ENCODE measurements at places on chromosomes 4 and X.

GRCh38 chr4:57113870-57114269, 3.7 kb upstream of the IGFBP7 start:
- no peak for DNase-seq

DNA sequence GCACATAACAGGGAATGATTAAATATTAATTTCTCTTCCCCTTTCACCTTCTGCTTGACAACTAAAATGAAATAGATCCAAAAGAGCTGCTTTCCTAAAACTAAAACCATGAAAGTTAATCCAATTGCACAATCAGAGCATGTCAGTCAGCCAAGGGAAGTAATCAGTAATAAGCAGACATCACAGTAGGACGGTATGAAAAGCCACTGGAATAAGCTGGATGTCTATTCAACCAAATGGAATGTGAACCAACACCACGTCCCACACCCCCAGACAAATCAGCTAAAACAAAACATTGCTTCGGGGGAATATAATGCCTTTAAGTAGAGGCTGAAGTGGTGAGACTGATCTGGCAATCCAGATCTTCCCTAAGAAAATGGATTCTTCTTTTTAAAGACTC, 859.4 kb upstream of the FTHL17 start:
- no peak for DNase-seq

GRCh38 chr4:141971869-141972268, 335.5 kb downstream of the IL15 start:
- no peak for DNase-seq

DNA sequence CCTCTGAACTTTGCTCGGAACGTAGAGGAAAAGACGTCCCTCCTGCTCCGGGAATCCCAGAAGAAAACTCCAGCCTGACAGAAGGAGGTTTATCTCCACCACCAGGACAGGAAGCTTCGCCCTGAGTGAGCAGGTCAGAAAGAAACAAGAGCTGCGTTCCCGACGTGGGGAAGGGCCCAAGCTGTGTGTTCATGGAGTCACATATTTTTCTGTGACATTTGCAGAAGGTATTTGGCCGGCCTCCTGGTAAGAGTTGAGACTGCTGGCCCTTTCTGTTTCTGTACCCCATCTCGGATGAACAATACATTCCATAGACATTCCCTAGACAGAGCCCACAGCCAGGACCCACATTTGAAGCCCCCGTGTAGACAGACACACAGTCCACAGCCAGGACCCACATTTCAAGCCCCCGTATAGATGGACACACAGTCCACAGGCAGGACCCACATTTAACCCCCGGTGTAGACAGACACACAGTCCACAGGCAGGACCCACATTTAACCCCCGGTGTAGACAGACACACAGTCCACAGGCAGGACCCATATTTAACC, 230.8 kb downstream of the SHOX start:
- no peak for DNase-seq

GRCh38 chrX:124910611-124911010, 409.1 kb upstream of the TEX13C start:
- DNase-seq, result no peak

DNA sequence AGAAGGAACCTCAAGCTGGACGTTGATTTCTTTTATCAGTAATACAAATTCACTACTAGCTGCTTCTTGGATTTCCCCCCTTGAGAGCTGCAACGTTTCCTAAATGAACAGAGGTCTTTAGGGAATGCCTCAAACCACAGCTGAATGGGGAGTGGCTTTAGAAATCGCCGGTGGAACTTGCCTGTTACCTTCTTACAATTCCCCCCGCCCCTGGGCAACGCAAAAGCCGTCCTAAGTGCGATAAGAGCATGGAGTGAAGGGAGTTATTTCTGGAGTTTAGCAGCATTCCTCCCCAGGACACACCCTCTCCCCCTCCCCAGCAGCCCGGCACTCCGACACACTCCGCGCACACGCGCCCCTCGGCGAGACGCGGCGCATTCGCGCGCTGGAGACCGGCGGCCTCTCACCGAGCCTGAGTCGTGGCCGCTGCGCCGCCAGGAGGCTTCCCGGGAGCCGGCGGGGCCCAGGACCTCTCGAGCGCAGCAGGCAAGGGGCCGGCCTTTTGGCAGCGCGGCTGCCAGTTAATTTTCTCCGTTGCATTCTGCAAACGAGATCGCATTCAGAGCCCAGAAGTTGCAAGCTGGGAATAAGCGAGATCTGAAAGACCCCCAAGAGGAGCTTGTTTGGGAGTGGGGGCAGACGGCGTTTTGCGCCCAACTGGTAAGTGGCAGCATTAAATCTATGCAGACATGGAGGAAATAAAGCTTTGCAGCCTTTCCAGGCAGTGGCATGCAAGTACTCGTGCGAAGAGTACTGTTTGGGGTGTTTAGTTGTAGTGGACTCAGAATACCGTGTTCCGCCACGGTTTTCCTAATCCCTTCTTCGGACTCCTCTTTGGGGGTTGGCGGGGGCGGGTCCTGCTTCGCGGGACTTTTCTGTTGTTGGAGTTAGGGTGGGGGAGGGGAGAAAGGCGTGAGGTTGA, 134.7 kb downstream of the PALLD start:
- DNase-seq, result no peak

GRCh38 chr4:118983831-118984230, 95.2 kb downstream of the SYNPO2 start:
- no peak for DNase-seq

GRCh38 chr4:25439918-25440477, 62.9 kb downstream of the ANAPC4 start:
- DNase-seq, result peak; percentile 52

GRCh38 chr4:101114936-101115372, 232.4 kb downstream of the PPP3CA start:
- DNase-seq, result no peak

- no peak for DNase-seq
Measured at GRCh38 chrX:124333862-124334261, 1.4 kb downstream of the TEX13D start.

DNA sequence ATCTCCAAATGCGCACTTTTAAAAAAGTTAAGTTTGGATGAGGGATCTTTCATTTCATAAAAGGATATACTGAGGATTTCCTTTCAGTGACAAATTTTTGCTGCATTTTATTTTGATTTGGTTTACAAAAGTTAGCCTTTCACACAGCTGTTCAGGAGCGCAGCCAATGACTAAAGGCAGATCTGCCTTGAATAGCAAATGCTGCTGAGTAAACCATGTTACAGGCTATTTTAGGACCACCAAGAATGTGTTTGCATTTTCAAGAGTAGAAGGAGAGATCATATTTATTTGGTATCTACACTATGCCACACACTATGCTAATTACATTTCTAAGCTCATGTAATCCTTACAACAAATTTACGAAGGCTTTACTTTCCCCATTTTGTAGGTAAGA, 92.1 kb downstream of the MAMLD1 start:
- no peak for DNase-seq

DNA sequence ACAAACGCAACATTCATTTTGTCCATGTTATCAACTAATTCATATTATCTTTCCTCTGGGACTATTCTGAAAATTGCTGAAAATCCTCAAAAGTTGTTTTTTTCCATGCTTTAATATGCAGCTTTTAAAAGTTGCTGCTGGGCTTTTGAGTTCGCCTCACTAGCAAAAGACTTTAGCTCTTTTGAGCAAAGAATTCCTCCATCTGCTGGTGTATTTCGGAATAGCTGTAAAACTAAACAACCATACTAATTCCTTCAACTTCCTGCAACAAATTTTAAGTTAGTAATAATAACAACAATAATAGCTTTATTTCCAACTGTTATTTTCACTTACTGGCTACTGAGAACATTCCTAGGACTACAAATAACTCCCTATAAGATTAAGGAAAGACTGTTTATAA, 124.5 kb upstream of the PLAC1 start:
- no peak for DNase-seq

- peak; percentile 43 for DNase-seq
Measured at GRCh38 chrX:150692831-150693724, at the start of gene MTMR1. MTMR1 (plus strand) TSS chrX:150693396; CDS start chrX:150693531, 135 bp downstream.

DNA sequence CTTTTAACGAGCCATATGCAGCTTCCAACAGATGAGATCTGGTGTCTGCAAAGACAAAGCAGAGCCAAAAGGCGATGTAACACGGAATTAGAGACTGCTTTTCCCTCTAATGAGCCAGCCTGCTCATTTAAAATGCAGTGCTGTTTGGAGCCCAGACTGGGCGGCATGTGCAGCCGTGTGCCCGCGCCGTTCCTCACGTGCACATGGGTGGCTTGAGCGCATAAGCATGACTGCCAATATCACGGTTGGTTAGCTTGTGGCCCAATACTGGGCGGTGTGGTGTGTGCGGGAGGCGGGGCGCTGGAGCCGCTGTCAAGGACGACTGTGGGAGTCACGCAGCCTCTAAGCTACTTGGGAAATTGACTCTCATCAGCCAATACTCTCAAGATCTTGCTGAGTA, 87.0 kb upstream of the SCOC start:
- DNase-seq, result no peak

DNA sequence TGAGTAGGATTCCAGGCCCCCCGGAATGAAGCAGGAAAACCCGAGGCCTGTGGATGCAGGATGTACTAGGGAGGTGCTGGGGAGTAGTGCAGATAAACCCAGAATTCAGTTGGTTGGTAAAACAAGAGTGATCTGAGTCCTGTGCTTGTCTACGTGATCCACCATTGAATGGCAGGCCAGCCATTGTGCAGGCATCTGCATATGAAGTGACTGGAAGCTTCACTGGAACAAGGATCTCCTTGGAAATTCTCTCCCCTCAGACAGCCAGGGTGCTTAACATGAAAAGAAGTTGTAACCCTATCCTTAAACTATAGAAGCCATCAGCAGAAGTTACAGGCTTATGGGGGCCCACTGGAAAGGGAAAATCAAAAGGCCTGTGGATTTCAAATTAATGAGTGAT, 656 bp upstream of the GSPT2 start:
- DNase-seq, result no peak

- DNase-seq, result no peak
Measured at GRCh38 chr4:154152546-154152945, 339.1 kb downstream of the DCHS2 start.

- DNase-seq, result no peak
Measured at GRCh38 chrX:109889289-109890006, 113.5 kb upstream of the TMEM164 start.

DNA sequence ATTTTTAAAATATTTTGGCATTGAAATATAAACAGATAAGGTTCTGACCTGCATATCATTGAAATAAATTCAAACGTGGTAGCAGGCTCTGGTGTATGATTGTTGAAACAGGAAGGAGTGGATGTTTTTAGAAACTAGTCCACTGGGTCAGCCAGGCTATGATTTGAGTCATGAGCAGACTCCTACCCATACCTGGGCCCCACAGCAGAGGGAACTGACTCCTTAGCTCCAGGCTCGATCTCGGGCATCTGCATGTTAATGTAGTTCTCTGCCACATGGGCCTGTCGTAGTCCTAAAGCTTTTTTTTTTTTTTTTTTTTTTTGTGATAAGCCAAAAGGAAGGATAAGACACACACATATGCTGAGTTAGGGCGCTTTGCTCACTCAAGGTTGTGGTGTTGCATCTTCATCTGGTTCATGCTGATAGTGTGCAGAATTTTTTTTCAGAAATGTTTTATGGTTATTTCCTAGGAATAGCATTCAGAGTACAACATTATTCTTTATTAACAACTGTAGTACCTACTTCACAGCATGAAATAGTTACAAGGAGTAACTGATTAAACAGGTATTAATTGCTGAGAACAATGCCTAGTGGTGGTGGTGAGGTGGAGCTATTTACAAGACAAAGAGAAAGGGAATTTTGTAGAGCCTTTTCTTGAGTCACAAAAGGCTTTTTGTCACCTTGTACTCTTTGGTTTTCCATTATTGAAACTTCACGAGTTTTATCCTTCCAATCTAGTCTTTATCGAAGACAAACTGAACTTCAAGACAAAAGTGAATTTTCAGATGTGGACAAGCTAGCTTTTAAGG, 27.3 kb downstream of the OFD1 start:
- peak; percentile 26 for DNase-seq

DNA sequence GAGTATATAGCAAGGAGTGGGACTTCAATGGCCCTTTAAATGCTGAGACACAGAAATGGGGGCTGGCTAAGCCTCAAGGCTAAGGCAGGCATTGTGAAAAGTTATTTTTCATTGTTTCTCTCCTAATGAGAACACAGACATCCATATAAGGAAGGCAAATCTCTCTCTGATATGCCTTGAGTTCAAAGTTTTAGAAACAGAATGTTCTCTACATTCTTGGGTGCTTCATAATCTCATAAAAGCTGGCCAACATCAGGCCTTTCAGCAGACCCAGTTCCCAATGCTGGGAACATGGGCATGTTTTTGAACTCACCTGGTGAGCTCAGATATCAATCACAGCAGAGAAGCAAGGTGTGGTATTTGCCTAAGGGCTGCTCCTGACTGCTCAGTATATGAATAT, 19.4 kb upstream of the RAB40A start:
- no peak for DNase-seq

- DNase-seq, result no peak
Measured at GRCh38 chr4:149294601-149295000, 521.0 kb downstream of the IQCM start.

DNA sequence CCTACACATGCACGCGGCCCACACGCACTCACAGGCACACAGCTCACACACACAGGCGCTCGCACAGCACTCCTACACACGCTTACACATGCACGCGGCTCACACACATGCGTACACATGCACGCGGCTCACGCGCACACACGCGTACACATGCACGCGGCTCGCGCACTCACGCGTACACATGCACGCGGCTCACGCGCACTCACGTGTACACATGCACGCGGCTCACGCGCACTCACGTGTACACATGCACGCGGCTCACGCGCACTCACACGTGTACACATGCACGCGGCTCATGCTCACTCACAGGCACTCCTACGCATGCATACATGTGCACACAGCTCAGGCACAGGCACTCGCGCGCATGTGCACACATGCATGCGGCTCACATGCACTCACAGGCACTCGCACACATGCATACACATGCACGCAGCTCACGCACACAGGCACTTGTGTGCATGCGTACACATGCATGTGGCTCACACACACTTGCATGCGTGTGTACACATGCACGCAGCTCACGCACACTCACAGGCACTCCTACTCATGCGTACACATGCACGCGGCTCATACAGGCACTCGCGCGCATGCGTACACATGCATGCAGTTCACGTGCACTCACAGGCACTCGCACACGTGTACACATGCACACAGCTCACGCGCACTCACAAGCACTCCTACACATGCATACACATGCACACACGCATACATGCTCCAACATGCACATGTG, 44.9 kb downstream of the GAK start:
- DNase-seq, result no peak

DNA sequence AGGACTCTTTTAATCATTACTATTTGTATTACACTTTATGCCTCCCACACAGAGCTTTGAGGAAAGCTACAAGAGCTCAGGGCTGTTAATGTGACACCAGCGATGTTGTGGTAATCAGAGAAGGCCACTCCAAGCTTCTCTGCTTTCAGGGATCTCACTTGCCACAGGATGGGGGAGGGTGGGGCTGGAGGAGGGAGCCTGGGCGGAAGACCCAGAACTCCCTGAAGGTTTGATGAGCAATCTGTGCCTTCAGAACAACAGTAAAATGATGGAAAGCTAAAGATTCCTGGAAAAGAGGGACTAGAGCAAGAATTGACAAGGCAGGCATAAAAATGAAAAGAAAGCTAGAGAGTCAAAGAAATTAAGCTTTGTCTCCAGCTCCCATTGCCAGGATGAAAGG, 75.6 kb downstream of the MAML3 start:
- DNase-seq, result no peak

- no peak for DNase-seq
Measured at GRCh38 chr4:8368998-8369397, 71.5 kb downstream of the ACOX3 start.

GRCh38 chr4:149493492-149493891, 322.2 kb downstream of the IQCM start:
- no peak for DNase-seq
